ENCODE measurements at places on chromosomes 6 and 20. TPM values are rescaled to one million over a fixed set of nuclear protein-coding genes. Genes with fewer than 3 reads are reported as not detected.

Gene FRMD1
- total RNA-seq: not detected

Gene WFDC10B
- total RNA-seq: not detected

Gene OPRM1
- not detected for total RNA-seq

Gene MYB
- 8.8 TPM for total RNA-seq

Gene C4B
- 4.1 TPM for total RNA-seq

Gene PRR18
- total RNA-seq: not detected

Gene CGAS
- total RNA-seq: 25.9 TPM

Gene DAAM2
- total RNA-seq: not detected

Gene SDC4
- total RNA-seq: 7.1 TPM

Gene FAM209B
- total RNA-seq: 1.1 TPM

Gene SIRPB1
- 9.6 TPM for total RNA-seq

Gene CCM2L
- total RNA-seq: not detected

Gene KCNB1
- 0.09 TPM for total RNA-seq

Gene STX11
- 11.1 TPM for total RNA-seq

Data from activated naive CD8-positive, alpha-beta T cell treated with anti-CD3 and anti-CD28 coated beads, Interleukin-2, amount 10 ng/mL, durations not matched to agents 7 days and 5 days (primary cell).